ENCODE measurements at places on chromosomes 1 and 21.

DNA sequence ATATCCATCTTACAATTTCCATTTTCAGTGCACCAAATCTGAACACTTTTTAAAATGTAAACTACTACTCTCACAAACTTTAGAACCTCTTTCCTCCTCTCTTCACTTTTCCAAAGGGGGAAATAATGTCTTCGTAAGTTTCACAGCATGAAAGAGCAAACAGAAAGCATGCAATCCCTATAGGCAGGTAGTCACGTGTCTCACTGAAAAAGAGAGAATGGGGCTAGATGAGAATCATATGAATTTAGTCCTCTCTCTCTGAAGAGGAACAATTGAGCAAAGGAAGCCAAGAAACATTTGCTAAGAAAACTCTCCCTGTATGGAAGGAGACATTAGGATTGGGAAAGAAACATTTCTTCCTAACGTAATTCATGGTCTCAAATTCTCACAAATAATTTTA, 613.9 kb downstream of the PLA2G4A start:
- DNase-seq = no peak

- DNase-seq = no peak
Observed at GRCh38 chr1:64082459-64082858, 121.0 kb upstream of the UBE2U start.

DNA sequence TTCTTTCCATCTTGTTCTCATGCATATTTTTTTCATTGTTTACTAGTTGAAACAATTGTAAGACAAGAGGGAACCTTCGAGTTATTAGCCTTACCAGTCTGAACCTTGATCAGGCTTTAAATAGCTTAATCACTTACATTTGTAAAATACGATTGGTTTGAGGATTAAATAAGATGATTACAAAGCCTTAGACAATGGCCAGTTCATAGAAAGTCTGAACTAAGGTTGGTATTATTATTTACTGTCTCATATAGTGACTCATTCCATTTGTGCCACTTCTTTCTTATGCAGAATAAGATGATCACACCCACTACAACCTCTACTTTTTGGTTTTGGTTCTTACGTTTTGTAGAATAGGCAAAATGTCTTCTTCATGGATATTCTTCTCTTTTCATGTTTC, 94.1 kb downstream of the RPE65 start:
- DNase-seq = no peak

DNA sequence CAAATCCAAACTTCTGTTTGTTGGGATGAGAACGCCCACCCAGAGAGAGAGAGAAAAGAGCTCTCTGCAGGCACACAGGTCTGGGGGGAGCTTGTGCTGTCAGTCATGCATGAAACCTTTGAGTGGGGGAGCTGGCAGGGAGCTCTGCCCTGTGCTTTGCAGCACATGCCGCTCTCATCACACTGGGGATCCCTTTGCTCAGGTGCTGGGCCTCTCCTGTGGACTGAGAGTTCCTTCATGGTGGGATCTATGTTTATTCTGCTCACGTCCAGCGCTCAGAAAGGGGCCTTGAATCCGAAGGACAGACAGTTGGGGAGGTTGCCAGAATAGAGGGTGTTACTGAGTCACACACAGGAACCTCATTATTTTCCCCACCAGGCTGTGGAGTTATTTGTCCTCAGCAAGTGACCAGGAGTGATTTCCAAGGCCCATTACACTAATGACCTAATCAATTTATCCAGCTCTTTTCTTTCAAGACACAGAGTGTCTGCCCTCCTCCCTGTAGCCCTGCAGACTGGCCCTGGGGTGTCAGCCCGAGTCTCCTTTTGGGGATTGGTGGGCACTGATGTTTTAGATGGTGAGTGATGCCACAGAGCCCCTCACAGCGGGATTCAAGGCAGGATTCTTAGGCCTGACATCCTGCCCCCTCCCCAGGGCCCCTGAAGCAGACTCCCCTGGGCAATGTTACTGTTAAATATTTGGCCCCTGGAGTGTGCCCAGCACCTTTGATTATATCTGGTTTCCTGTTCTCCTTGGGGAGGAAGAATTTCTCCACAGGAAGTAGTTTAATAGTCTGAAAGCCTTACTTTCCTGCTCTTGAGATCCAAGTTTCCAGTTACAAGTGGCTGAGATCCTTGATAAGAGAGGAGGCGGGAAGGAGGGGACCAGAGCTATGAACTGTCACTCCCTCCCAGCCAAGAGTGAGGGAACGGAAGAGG, 22.3 kb downstream of the MYBPH start:
- peak; percentile 56 for DNase-seq
